NCI-H82 (cell line): ENCODE measurements at places on chromosomes 7 and 10.

DNA sequence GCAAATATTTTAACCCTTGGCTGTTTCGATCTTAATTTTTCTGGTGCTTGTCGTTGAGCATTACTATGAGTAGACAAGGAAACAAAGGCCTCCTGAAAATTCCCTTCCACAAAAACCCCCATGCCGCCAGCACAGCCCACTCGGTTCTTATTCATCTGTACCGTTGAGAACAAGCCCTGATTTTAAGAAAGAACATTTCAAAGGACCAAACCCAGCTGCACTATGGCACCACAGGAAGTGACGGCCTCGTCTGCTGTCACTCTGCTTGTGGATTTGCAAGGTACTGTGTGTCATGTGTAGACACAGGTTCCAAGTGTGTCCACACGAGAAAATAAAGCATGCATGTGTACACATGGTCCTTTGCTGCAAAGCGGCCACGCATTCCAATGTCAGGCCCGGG is 285.2 kb downstream of the DNAJB6 start:
- DNase-seq = no peak

- peak; percentile 14 for DNase-seq
Measured at GRCh38 chr7:28356619-28357018, 55.7 kb upstream of the CREB5 start.

GRCh38 chr10:10353326-10353868 is 664.3 kb upstream of the CELF2 start:
- no peak for DNase-seq

- DNase-seq = peak; percentile 48
Measured at GRCh38 chr10:2978111-2978510, 89.2 kb upstream of the PFKP start.

DNA sequence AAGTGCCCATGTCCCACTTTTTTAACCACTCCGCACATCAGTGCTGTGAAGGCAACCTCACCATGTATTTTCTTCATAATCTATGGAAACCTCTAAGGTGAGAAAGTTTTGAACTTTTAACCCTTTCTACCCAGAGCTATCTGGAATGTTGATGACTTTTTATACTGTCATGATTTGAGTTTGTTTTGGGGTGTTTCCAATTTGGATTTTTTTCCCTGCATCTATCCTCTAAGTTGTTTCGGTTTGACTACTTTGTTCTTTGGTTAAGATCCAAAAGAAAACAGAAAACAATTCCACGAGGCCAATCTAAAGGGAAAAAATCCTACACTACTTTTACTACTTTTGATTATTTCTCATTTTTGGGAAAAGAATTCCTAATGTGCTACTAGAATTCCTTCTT is 279.7 kb downstream of the USP6NL start:
- DNase-seq = no peak
